Sigmoid colon (tissue), 7 donors: ENCODE measurements at places on chromosomes 5 and 9.

DNA sequence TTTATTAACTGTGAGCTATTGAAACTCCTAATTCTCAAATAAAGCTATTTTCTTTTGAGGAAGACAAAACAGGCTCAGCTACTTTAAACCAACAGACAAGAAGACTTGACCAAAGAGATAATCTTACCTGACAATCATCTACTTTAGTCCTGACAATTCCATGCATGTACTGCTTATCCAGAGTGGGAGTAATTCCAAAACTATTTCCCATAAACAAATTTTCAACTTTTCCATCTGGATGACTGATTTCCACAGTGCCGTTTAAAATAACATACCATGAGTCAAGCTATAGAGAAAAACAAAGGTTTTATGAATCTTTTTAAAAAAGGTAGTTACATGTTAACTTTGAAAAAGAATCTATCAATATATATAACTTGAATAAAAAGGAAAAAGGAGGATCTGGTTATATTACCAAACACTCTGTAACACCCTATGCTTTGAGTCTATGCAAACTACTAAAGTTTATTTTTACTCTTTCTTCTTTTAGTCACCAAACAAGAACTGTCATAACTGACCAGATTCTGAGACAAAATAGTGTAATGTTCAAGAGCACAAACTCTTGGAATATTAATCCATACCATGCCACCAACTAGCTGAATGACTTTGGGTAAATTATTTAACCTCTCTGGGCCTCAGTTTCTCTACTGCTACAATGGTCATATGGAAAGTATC, 129.7 kb downstream of the RAPGEF6 start:
- no peak for DNase-seq

DNA sequence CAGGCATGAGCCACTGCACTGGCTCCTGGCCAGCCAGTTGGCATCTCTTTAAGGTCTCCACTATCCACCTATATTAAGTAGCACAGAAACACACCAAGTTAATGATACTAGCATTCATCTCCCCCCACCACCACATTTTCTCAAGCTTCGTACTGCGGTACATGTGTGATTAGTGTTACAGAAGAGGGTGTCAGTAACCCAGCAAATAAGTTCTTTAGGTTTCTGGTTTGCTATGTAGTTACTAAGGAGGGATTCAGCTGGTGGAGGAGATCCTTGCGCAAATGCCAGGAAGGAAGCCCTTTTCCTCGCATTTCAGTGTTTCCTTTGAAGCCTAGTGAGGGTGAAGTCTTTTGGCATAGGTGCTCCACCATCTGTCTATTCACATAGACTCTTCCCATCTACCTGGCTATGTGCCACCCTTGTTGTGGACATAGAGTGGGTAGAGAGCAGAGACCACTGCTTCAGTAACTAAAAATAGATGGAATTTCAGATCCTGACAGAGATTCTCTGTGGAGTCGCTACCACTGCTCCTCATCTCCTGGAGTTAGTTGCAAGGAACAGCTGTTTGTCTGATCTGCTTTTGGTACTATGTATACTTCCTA, 16.7 kb downstream of the UBE2D2 start:
- DNase-seq = no peak

- DNase-seq = no peak
Observed at GRCh38 chr9:118782790-118783463, 586.3 kb downstream of the BRINP1 start.

- DNase-seq = no peak
Observed at GRCh38 chr5:16916262-16916878, 19.7 kb downstream of the MYO10 start.

- no peak for DNase-seq
Observed at GRCh38 chr9:100774326-100774725, 196.4 kb downstream of the CAVIN4 start.

DNA sequence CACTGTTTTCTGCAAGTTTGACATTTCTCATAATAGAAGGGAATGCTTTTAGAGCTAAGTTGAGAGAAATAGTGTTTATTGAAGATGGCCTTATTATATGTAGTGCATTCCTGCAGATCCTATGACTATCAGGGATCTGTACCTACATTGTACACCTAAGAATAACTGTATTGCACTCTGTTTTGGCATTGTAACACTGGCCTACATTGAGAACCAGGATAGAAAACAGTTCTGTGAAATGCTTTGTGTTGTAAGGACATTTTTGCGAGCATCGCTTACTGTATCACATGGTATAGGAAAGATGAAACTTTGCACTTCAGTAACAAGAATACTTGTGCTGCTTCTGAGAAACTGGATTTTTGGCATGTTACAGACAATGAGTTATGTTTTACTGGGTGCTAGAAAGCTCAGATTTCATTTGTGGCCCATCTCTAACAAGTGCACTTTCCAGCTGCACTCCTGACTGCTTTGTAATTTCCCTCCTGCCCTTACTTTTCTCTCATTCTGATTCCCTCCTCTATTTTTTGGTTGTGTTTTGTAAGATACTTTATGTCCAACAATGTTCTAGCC, 30.6 kb downstream of the C9orf85 start:
- DNase-seq = no peak

GRCh38 chr5:150266871-150267291, 22.7 kb downstream of the CAMK2A start:
- DNase-seq = no peak

GRCh38 chr9:136939431-136939995, 5.0 kb downstream of the FBXW5 start:
- peak; percentile 60 for DNase-seq

DNA sequence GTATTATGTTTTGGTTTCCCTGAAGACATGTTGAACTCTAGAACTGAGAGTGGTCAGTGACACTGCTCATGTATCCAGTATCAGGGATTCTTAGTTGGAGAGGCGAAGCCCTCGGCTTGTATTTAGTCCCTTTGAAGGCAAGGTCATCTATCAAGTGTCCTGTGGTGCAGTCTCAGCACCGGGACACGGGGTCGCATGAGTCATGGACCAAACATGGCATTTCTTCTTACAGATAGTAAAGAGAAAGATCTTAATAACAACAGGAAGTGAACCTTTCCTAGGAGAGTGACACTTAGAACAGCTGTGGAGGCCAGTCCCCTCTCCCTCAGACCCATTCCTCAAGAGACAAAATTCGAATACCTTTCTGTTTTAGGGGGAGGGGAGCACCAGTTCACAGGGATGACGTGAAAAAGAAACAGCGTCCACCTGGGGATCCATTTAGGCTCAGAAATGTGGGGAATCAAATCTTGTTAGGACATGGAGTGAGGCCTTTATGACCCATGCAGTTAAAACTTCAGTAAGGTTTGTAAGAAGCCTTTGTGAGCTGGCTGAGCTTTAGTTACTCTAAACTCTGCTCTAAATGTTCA, 86.5 kb downstream of the ADGRV1 start:
- DNase-seq = no peak

DNA sequence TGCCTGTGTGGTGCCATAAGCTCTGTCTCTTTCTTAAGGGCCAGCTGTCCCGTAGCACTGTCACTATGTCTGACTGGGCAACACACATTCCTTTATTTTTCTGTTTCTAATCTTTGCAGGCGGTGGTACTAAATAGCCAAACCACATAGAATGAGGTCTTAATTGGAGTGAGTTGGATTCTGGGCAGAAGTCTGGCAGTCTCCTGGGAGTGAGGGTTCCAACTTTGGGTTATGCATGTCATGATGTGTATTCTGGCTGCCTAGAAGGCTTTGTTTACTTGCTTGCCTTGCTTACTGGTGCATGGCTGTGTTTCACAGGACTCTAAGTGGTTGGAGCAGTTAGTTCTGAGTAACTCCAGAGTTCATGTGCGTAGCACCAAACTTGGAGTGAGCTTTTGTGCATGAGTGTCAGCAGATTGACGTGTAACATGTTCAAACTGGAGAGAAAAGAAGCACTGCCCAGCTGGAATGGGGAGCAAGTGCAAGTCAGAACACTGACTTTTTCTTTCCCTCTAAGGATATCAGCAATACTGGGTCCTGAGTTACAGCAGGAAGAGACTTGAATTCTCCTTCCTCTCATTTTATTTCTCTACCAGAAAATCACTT, 185.8 kb downstream of the PCSK1 start:
- DNase-seq = no peak

- no peak for DNase-seq
Observed at GRCh38 chr9:21295992-21296391, 9.1 kb downstream of the IFNA5 start.

- no peak for DNase-seq
Observed at GRCh38 chr9:137007108-137007815, 10.9 kb upstream of the CLIC3 start.

DNA sequence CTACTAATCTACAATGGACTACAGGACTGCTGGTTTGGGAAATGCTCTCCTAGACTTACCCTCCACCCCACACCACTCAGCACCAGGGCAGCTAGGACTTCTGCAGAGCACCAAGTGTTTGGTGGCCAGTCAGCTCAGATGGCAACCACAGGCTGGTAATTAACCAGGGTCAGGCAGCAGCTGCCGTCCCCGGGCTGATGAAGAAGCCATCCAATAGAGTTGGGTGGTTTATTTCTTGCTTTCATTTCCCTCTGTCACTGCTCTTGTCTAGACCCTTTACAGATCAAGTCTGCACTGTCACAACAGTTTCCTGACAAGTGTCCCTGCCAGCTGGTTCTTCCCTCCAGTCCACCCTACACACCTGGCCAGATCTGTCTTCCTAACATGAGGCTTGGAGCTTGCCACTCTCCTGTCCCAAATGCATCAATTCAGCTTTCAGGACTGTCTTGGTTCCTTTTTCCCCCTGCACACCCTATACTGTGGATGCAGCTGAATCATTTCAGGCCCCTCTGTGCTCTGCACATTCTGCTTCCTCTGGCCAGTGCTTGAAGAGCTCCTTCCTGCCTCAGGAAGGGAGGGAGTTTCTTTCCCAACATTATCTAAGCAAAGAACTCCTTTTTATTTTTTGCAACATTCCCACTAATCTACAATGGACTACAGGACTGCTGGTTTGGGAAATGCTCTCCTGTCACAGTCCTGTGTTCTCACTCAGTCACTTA, 30.2 kb upstream of the HSPA9 start:
- DNase-seq = peak; percentile 28

- peak; percentile 80 for DNase-seq
Observed at GRCh38 chr5:181217111-181217802, 5.8 kb upstream of the TRIM41 start.

- DNase-seq = peak; percentile 84
Observed at GRCh38 chr5:52800394-52801213, 12.9 kb downstream of the ITGA1 start.

DNA sequence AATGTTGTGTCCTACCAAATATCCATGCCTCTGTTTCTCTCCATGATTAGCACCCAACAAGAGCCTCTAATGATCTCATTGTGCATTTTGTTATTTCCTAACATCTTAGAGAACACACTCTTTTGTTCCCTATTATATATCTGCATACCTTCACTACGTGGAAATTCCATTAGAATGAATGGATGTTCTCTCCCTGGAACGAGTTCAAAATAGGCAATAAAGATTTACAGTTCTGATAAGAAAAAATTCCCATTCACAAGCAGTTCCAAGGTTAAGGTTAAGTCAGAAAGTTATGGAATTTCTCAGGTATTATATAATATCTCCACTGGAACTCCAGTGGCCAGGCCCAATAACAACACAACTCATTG, 83.7 kb downstream of the TRPM6 start:
- no peak for DNase-seq

DNA sequence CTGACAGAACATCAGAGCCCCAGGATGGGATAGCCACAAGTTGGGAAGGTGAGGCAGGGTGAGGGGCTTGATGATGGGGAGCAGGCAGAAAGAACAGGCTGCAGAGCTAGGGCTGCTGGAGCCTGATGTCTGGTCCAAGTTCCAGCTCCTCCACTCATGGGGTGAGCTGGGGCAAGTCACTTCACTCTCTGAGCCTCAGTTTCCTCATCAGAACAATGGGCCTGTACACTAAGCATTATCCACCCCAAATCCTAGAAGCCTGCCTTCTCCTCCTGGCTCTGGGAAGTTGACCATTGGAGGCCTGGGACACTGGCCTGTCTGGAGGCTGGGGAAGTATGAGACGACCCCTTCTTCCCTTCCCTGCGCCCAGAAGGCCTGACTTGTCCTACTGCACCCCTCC, 51.8 kb upstream of the PSD2 start:
- no peak for DNase-seq

GRCh38 chr9:12859704-12860251, 85.0 kb downstream of the LURAP1L start:
- no peak for DNase-seq

- DNase-seq = no peak
Observed at GRCh38 chr5:164090358-164090757, 584.9 kb downstream of the MAT2B start.

DNA sequence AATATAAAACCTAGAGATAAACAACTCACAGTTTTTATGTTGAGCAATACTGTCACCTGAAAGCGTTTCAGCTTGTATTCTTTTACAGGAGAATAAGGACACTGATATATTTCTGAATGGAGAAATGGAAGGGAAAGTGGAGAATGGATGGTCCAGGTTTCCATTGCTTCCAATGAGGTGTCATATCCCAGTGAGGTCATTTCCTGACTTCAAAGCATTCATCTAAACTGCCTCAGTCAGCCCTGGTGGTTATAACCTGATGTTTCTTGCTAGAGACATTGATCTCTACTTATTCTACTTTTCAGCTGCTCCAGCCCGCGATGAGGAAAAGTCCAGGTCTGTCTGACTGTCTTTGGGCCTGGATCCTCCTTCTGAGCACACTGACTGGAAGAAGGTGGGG, 2.6 kb downstream of the GABRA1 start:
- DNase-seq = no peak

- DNase-seq = no peak
Observed at GRCh38 chr5:60961685-60962084, 16.7 kb downstream of the NDUFAF2 start.

- no peak for DNase-seq
Observed at GRCh38 chr5:180235846-180236245, 26.8 kb upstream of the RASGEF1C start.

GRCh38 chr9:87713278-87713987, 12.5 kb upstream of the CTSL start:
- peak; percentile 98 for DNase-seq

DNA sequence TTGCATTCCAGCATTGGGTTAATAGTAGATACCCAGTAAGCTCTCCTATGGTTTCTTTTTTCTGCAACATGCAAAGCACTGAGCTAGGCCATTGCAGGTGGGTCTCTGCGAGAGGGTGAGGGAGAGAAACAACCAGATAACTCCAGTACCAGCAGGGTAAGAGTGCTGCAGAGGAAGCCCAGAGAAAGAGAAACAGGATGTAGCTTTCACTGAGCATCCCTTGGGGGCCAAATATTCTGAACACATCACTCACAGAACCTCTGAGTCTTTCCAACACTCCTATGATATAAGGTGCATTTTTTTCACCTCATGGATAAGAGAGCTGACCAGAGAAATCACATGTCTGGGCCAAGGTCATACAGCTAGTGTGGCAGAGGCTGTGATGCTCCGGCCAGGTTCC, 76.7 kb downstream of the TRIM32 start:
- DNase-seq = no peak

GRCh38 chr5:35598707-35599370, 18.8 kb upstream of the SPEF2 start:
- no peak for DNase-seq

DNA sequence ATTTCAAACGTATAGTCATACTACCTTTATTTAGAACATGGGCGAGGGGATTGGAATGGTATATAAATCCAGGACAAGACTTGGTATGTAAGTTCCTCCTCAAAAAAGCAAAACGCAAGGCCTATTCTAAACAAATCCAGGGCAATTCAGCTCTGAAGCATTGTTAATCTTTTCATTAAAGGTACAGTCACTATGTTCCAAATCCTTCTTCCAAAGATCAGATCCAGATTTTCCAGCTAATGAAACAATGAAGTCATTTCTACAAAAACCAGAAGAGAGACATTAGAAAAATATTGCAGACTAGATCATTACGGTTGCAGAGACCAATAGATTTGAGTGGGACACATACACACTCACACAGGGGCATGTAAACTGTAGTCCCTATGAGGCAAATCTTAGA, 116.1 kb upstream of the BNC2 start:
- no peak for DNase-seq
